ENCODE measurements at places on chromosomes 13 and 19.

DNA sequence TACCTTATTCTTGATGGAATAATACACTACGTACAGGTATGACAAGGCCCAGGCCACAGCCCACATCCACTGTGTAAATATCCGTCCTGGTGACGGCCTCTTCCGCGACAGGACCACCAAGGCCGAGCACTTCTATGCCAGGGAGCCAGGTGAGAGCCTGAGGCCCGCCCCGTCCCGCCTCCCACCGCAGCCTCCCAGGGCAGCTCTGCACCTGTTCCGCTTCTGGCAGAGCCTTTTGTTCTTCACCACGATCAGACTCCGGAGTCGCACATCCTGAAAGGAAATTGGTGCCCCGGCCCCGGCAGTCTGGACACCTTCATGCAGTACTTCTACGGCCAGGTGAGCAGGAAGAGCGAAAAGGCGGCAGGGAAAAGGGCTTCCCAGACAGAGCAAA is 10.6 kb upstream of the ZNF358 start:
- DNase-seq: no peak

- no peak for DNase-seq
Observed at GRCh38 chr19:41455936-41456335, 13.0 kb downstream of the ERICH4 start.

- DNase-seq: no peak
Observed at GRCh38 chr19:51664997-51665396, 18.4 kb upstream of the SIGLEC14 start.

DNA sequence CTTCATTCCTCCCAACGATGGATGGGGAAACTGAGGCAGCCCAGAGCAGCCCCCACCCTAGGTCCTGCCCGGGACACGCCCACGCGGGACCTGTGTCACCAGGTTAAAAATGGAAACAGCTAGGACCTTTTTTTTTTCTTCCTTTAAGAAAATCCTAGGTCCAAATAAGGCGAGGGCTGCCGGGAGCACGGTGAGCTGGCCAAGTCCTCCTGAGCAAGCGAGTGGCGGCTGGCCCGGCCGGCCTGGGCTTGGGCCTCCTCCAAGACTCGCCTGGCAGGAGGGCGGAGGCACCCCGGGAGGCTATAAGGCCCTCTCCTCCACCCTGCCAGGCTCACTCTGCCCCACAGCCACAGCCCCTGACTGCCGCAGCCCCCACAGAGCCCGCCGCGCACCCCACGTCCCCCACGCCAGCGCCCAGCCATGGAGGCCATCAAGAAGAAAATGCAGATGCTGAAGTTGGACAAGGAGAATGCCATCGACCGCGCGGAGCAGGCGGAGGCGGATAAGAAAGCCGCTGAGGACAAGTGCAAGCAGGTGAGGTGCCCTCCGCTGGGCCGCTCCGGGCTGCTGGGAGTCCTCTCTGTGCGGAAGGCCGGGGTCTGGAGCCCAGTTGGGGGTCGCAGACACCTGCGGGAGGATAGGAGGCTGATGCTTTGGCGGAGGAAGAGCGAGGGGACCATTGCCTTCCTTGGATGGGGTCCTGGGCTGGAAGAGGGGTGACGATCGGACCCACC is 8.9 kb upstream of the TPM4 start:
- DNase-seq: no peak

DNA sequence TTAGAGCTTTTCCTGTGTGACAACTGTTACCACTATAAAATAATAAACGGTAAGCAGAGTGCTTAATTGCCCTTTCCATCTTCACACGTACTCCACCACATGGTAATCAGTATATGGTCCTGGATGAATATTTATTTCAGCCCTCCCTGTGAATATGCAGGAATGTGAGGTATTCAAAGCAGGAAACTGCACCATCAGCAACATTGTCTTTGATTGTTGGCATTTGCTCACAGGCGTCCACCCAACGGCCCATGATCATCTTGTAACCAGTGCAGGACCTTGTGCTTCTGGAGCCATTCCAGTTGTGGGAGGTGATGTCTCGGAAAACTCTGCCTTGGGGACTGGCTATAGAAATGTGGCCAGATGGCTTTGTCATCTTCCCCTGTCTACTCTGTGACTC is 132.6 kb downstream of the COG6 start:
- no peak for DNase-seq

DNA sequence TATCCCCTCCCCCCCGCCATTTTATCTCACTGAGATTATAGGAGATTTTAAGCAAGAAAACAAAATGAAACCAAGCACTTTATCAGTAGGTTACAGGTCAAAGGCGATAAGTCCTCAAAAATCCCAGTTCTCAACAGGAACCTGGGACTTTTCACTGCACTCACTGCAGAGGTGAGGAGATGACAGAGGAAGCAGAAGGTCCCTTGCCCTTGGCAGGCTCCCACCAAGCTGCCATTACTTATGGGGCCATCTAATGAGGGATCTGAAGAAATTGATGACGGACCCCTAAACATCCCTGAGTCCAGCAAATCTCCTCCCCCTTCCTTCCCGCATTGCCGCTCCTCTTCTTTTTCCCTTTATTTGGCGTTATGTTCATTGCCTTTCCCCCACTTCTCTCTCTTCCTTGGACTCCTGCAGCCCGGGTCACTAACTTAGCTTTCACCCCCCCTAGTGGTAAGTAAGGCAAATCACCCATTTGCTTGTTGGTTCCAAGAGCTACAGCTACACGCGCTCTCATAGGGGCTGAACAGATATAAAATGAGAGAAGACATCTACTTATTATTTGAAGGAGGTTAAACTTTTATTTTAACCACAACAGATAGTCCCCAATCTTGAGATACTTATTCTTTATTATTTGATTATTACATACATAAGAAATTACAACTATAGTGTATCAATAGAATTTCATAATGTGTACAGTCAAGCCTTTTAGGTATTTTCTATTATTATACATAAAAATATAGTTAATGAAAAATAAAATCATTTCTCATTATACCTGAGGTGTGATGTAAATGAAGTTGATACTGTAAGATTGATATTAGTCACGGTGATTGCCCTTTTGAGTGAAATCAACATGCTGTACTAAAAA is 52.0 kb upstream of the ARGLU1 start:
- no peak for DNase-seq

GRCh38 chr19:8305798-8306197 is 2.4 kb downstream of the CD320 start:
- DNase-seq: no peak

DNA sequence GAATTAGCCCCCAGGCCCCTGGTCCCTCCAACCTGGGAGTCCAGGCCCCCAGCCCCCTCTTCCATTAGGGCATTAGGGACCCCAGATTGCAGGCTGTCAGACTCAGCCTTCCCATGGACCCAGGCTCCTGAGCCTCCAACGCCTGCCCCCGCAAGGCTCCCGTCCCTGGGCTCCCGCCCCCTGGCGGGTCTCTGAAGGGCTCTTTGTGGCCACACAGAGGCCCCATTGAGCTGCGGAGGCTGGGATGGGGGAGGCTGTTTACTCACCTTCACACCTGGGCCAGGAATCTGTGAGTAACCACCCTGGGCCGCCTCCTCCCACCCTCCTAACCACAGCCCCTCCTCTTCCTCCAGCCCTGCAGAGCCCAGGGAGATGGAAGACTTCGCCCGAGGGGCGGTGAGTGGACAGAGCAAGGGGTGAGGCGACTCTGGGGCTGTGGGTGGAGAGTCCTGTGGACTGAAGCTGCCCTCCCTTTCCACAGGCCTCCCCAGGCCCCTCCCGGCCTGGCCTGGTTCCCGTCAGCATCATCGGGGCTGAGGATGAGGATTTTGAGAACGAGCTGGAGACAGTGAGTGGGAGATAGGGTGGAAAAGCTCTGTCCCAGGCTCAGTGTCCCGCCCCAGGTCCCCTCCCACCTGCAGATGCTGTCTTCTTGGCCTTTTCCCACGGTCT is 4.9 kb downstream of the ARHGEF1 start:
- DNase-seq: peak; percentile 89

- DNase-seq: no peak
Observed at GRCh38 chr13:96090240-96091101, 564 bp downstream of the HS6ST3 start.

DNA sequence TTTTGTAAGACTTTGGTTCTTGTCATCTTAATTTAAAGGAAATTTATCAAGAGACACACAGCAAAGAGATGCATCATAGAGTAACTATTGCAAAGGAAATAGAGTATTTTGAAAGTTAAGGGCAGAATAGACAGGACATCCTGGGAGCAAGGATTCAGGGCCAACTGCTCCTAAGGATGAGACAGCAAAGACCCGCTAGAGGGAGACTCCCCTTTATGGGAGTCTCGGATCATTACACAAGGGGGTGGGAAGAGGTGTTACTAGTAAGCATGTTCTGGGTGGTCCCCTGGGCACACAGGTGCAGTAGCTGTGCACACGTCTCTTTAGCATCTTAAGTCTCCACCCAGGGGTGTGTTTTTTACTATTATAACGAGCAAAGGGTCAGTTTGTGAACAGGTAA is 9.6 kb downstream of the ZSCAN5C start:
- DNase-seq: no peak

DNA sequence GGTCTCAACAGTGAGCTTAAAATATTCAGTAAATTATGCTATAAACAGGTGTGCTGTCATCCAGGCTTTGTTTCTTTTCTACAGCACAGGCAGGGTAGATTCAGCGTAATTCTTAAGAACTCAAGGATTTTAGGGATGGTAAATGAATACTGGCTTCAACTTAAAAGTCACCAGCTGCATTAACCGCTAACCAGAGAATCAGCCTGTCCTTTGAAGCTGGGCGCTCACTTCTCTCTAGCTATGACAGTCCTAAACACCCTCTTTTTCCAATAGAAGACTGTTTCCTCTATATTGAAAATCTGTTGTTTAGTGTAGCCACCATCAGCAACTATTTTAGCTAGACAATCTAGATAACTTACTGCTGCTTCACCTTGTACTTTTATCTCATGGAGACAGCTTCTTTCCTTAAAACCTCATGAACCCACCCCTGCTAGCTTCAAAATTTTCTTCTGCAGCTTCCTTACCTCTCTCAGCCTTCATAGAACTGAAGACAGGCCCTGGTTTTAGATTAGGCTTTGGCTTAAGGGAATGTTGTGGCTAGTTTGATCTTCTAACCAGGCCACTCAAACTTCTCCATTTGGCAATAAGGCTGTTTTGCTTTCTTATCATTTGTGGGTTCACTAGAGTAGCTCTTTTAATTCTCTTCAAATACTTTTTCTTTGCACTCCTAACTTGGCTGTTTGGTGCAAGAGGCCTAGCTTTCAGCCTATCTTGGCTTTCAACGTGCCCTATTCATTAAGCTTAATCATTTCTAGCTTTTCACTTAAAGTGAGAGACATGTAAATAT is 89.5 kb downstream of the USP12 start:
- no peak for DNase-seq

- DNase-seq: no peak
Observed at GRCh38 chr13:109500146-109500773, 286.1 kb downstream of the IRS2 start.

- DNase-seq: no peak
Observed at GRCh38 chr19:53980539-53981375, 10.7 kb upstream of the CACNG6 start.

- DNase-seq: no peak
Observed at GRCh38 chr13:111005808-111006505, 91.1 kb upstream of the ANKRD10 start.

DNA sequence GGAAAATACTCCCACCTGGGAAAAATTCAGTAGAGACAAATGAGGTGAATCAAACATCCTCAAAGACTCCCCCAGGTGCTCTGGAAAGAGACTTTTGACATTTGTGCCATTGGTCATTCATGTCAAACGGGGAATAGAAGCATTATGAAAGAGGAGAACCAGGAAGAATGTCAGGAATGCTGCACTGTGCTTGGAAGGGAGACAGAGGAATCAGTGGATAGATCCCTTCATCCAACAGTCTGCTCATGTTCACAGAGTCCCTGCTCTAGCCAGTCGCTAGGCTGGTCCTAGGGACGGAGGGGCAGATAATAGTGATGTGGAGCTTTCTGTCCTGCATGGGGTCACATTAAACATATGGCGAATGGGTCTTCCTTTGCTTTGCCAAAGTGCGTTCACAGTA is 384.4 kb downstream of the FGF9 start:
- DNase-seq: no peak

DNA sequence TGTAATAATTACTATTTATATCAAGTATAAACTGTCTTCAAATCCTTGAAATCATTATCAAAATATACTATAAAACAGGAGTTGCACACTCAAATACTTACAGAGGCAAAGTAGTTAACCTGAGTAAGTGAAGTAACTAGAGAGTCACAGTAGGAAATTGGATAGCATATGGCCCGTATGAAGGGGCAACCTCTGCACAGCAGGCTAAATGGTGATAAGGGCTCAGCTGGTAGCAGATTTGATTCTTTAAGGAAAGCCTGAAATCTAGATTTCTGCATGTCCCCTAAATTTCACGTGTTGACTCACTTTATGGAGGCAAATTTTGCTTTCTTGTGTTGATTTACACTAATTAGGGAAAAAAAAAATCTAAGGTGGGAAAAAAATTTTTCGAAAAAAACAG is 46.4 kb downstream of the STOML3 start:
- no peak for DNase-seq
